Muscle of leg (tissue), 16 donors: ENCODE measurements at places on chromosomes 4 and X.

- DNase-seq = peak; percentile 98
Observed at GRCh38 chrX:47361538-47362511, 8.6 kb upstream of the ZNF157 start.

DNA sequence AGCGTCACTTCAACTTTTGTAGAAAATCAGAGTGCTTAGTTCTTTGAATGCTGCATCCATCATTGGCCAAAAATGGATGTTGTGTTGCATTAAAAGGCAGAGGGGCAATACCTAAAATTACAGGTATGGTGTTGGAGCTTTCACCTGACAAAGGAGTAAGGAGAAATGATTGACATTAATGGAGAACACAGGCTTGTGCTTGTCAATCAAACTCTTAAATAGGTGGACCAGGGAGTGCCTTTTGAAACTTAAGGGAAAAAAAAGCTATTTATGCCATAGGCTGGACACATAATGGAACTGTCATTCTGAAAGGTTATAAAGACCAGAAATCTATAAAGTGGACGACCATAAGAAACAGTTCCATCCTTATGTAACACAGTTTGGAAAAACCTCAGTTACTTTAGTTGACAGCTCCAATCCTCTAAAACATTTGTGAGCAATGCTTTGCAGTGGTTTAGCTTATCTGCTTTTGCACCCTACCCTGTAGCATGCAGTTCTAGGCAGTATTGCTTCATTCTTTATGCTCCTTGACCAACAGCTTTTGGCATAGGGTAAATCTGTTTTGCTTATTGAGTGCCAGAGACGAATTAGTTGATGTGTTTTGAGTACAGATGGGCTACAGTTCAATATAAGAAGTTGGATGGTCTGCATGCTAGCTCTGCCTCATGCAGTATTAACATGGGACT is 2.4 kb downstream of the HADH start:
- DNase-seq = no peak

DNA sequence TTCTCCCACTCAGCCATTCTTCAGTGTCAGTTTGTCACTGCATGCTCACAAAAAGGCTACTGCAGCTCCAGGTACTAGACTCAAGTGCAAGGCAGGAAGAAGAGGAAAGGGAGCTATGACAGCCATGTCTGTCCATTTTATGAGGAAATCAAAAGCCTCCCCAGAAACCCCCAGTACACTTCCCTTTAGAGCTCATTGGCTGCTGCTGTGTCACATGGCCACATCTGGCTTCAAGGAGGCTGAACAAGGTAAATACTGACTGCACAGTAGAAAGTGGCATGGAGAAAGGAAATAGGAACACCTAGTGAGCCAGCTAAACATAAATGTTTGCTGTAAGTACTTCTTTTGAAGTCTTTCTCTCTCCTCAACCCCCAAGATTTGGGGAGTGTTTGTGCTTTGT is 67.2 kb upstream of the FRAS1 start:
- DNase-seq = no peak

DNA sequence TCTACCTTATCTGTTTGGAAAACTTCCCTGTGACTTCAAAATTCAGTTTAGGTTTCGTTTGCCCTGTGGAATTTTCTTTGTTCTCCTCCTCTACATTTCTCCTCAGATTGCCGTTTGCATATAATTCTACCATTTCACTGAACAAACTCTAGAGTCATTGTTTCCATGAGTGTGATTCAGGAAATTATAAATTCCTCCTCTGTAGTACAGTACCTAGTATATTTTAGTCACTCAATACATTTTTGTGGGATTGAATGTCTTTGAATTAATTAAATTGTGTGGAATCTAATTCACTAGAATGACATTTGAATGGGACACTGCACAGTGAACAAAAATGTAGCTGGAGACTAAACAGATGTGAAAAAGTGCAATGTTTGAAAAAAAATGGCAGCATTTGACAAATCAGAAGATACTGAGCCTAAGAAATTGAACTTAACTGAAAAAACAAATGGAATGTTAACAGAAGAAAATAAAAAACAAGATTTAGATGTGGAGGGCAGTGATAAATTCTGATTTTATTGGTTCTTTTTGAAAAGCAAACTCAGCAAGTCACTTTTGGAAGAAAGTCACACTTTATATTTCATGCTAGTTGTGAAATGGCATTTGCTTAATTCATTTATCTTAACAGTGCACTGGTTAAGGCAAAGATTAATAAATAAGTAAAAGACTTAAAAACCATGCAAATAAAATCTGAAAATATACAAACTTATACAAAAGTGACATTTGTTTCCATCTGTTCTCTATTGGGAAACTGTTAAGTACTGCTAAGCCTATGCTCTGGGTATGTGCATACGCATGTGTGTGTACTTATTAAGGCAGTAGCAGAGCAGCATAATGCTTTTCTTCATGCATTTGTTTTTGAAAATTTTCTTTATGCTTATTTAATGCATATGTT is 512.3 kb downstream of the FAT4 start:
- no peak for DNase-seq

- no peak for DNase-seq
Observed at GRCh38 chr4:153523941-153524386, 57.8 kb downstream of the TMEM131L start.

GRCh38 chrX:107662145-107662544 is 33.8 kb downstream of the PRPS1 start:
- DNase-seq = peak; percentile 14

DNA sequence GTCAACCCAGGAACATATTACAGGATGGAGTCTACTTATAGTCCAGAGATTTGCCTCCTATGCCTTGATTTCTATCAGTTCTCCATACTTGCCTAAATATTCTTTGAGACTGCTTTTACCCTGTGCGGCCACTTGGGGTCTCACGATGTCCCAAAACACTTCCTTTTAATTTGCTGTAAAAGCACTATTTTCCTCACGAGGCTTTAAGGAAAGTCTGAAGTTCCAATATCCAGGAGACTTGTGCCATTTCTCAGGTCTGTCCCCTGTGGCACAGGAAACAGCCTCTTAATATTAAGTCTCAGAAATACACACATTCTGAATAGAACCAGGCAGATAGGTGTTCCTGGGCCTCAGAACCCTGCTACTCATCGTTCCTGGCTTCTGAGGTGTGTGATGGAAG is 142.9 kb downstream of the TMEM164 start:
- DNase-seq = peak; percentile 48

DNA sequence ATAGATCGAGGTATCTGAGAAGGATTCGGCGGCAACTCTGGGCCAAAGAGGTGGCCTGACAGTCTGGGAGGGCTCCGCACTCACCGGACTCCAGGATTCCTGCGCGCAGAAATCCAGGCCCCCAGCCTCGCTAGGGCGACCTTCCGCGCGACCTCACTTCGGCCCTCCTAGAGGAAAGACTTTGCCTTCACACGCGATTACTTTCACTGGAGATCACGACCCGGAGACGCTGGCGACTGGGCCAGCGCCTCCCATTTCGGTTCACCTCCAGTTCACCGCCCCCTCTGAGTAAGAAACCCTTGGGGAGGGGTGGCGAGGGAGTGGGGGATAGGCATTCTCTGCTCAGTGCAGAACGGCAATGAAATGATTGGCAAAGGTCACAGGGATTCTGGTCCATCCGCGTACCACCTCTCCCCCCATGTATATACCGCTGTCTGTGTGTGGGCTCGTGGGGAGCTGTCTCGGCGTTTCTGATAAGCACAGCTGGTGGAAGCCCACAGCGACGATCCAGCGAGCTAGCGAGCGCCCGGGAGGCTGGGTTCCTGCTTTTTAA is 2.5 kb downstream of the POU3F4 start:
- no peak for DNase-seq

DNA sequence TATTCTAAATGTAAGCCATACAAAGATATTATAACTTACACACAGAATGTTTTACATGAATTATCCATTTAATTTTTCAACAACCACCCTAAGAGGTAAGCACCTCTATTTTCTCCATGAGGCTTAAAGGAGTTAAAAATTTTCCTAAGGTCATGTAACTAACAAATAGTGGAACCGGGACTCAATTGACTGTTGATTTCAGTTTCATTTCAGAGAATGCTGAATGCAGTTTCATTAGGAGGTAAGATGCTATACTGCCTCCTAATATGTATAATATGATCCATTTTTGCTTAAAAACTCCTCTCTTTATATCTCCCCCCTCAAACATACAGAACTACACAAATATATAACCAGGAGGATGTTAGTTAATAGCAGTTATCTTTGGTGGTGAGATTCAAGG is 29.1 kb downstream of the PHKA1 start:
- DNase-seq = no peak

- DNase-seq = no peak
Observed at GRCh38 chr4:171376724-171377123, 436.5 kb upstream of the GALNTL6 start.

DNA sequence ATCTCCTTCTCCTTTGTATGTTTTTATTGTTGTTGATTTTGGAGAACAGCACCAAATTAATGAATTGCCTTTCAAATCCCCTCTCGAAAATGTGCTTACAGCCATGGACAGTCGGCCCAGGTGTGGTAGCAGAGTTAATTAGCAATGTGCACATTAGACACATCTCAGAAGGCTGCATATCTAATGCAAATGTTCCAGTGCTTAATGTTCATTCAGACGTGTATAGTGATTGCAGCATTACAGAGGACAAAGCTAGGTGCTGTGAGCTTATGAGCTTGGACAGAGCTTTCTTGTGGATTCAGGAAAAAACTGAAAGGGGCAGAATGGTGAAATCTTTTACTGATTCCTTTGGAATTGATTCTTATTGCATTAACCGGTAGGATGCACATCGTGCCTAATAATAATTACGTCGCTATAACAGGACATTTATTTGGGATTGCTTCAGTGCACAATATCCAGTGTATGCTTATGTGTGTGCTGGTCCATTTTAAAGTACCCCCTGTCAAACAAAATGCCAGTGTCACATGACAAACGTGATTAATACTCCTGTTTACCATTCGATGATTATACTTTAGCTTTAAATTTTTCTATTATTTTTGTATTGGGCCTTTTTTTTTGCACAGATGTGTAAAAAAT is 552.9 kb upstream of the EPHA5 start:
- no peak for DNase-seq

DNA sequence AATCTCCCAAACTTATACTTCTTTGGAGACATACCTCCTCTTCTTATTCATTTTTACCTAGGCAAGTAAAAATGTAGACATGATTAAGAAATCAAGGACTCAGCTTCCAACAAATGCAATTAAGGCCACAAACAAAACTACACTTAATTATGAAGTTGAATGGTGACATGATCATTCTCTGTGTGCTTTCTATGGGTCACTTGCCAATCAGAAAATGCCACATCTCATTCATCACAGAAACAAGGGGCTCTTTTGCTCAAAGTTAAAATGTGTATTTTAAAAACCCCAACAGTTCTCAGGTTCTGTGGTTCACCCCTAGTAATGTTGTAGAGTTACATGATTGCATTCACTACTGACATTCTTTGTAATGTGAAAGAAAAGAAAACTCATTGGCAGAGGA is 273.5 kb downstream of the DCHS2 start:
- no peak for DNase-seq

- DNase-seq = no peak
Observed at GRCh38 chr4:2930758-2931511, 32.3 kb downstream of the NOP14 start.

GRCh38 chrX:31036895-31037294 is 34.9 kb downstream of the FTHL17 start:
- peak; percentile 52 for DNase-seq

GRCh38 chr4:173357939-173358338 is 12.8 kb upstream of the SAP30 start:
- DNase-seq = no peak

- no peak for DNase-seq
Observed at GRCh38 chrX:143853488-143853887, 30.4 kb upstream of the UBE2NL start.

DNA sequence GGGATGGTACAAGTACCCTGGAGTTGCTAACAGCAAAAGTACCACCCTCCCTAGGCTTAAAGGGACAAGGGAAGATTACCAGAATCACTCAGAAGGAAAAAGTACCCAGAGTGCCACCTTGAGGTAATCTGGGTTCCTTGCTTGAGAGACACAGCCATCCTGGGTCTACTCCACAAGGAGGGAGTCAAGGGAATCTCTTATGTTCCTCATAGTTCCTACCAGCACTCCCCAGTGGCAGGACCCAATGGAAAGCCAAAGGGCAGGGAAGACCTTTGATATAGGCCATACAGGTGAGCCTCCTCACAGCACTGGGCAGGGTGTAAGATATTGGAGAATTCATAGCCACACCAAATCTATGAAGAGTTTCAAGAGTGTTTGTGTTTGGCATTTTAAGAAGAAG is 5.7 kb downstream of the IL2 start:
- DNase-seq = no peak

- no peak for DNase-seq
Observed at GRCh38 chr4:8747467-8748235, 124.0 kb downstream of the HMX1 start.

- no peak for DNase-seq
Observed at GRCh38 chr4:18815081-18815778, 793.7 kb upstream of the LCORL start.
